ENCODE measurements at places on chromosomes 13 and 19.

- DNase-seq = no peak
Measured at GRCh38 chr13:32126756-32127155, 95.2 kb downstream of the FRY start.

- DNase-seq = no peak
Measured at GRCh38 chr19:38650172-38650775, 2.8 kb downstream of the ACTN4 start.

- DNase-seq = no peak
Measured at GRCh38 chr13:33081666-33082065, 65.4 kb downstream of the KL start.

DNA sequence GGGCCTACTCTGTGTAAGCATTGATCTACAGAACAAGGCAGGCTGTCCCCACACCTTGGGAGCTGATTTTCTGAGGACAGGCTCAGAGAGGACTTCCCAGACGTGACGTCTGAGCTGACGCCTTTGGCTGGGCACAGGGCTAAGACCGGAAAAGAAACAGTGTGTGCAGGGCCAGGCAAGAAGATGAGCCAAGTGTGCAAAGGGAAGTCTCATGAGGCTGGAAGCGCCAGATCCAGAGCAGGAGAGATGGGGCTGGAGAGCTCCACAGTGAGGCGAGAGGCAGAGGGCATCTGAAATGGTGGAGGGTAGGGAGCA is 12.7 kb downstream of the IGLON5 start:
- no peak for DNase-seq

DNA sequence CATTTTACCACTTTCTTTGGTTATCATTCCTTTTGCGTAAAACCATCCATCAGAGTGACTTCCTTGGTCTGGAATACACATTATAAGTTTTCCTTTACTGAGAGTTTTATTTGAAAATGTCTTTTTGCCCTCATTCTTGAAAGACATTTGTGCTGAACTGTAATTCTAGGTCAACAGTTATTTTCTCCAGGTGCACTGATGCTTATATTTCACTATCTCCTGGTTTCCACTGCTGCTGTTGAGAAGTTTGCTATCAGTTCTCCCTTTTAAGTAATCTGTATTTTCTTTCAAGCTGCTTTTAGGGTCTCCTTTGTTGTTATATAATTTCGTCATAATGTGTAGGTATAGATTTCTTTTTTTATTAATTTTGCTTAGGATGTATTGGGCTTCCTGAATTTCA is 160.0 kb downstream of the DCT start:
- DNase-seq = no peak

DNA sequence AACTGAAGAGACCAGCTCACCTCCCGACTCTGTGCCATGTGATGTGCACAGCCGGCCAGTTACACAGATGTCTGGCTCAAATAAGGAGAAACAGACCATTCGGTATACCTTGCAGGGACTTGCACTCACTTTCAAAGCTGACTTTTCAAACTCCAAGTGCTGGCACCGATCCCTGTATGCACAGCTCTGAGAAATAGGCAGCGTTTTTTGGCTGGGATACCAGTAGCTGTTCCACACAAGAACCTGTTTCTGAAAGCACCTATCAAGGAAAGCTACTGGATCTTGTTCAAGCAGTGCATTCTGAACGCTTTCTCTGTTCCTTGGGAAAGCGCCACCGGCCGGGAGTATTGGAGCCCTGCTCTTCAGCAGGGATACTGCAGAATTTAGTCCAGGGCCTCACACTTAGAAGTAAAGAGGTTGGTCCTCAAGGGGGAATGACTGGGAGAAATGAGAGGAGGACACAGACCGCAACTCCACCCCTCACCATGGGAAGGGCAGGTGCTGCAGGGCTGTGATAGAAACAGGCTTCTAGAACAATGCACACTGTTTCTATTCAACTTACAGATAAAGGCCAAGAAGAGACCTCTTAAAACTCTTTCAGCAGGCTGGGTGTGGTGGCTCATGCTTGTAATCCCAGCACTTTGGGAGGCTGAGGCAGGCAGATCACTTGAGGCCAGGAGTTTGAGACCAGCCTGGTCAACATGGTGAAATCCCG is 53.6 kb upstream of the PABPC3 start:
- no peak for DNase-seq

GRCh38 chr13:55869648-55870047 is 1271.1 kb upstream of the PRR20A start:
- no peak for DNase-seq

DNA sequence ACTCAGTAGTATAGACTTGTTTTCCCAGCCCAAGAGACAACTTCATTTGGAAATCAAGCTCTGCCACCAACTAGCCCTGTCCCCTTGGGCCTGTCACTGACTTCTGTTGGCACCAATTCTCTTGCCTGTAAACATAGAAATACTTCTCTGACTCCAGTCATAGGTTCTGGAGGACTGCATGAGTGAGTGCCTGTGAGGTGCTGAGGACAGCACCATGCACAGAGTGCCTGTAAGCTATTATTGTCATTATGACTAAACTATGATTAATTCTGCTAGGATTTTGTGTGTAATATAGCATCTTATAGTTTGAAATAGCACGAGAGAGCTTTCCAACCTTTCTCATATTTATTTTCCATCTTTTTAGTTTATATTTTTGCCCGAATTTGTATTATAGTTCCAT is 247.9 kb downstream of the MYO16 start:
- no peak for DNase-seq

DNA sequence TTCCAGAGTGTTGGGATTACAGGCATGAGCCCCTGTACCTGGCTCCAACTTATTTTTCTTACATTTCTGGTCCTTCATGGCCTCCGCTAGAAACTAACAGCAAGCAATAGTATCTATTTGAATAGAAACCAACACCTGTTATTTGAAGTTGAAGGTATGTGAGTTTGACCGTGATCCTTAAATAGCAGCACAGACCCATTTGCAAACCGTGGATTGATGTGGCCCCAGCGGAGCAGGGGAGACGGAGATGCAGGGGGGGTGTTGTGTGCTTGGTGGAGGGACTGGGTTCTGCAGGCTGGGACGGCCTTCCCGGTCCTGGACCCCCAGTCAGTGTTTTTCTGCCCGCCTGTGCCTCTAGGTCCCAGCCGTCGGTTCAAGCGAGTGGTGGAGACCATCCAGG is 16.9 kb downstream of the TMEM150B start:
- DNase-seq = no peak

DNA sequence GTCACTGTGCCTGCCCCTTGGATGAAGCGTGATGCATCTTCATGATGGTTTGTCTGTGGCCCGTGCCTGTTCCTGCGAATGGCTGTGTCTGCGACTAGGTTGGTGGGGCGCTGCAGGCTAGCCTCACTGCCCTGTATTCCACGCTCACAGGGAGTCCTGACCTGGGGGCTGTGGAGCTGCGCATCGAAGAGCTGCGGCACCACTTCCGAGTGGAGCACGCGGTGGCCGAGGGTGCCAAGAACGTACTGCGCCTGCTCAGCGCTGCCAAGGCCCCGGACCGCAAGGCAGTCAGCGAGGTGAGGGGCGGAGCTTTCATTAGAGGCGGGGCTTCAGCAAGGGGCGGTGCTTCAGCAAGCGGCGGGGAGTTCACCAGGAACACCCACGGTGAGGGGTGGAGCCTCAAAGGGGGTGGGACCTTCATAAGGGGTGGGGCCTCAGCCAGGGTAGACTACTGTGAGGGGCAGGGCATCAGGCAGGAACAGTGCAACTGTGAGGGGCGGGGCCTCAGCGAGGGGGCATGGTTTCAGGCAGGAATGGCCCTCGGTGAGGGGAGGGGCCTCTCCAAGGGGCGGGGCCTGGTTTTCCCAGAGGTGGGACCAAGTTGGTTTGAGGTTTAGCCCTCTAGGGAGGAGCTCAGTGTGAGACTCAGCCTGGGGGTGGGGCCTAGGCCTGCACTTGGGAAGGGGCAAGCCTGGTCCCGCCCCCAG is 17.2 kb downstream of the PKN1 start:
- peak; percentile 58 for DNase-seq

- DNase-seq = no peak
Measured at GRCh38 chr13:41547251-41548000, 90.1 kb downstream of the RGCC start.

GRCh38 chr19:12802267-12803106 is 618 bp downstream of the THSD8 start:
- no peak for DNase-seq

DNA sequence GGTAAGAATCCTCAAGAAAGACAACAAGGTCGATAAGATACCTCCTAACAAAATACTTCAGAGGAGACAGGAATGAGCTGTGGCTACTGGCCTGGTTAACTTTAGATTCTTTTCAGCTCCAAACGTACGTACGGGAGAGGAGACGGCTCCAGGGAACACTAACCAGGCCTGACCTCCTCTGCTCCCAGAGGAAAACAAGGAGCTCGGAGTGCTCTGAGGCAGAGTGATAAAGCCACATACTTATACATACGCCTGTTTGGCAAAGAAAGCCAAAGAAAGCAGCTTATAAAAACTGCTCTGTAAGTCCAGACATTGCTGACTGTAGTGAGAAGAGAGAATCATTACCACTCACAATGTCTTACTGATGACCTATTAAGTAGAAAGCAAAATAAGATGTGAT is 263.9 kb downstream of the MZT1 start:
- DNase-seq = no peak

- DNase-seq = no peak
Measured at GRCh38 chr13:36313047-36313969, 15.7 kb upstream of the CCDC169 start.

DNA sequence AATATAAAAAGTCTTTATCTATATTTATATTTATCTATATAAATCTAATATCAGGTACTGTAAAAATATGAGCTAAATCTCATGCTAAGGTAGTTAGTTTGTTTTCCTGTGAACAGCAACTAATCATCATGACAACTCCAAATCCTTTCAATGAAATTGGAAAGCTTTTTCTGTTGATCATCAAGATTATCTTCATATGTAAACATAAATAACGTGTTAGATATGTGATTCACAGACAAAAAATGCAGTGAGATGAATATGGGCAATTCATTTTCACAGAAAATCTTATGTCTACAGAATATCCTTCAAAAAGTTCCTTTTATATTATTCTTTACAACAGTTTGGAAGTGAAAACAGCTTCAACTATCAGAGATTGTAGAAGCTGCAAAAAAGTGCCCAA is 41.7 kb upstream of the EEF1AKMT1 start:
- DNase-seq = no peak

DNA sequence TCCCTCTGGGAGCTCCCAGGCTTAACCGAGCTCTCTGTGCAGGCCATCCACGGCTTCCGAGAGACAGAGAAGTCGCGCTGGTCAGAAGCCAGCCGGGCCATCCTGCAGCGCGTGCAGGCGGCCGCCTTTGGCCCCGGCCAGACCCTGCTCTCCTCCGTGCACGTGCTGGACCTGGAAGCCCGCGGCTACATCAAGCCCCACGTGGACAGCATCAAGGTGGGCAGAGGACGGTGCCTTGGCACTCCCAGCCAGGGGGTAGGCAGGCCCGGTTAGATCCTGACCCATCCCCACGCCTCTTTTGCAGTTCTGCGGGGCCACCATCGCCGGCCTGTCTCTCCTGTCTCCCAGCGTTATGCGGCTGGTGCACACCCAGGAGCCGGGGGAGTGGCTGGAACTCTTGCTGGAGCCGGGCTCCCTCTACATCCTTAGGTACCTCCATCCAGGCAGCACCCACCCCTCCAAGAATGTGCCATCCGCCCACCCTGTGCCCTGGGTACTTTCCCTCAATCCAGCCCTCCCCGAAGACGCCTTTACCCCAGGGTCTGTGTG is 1.5 kb downstream of the PSPN start:
- no peak for DNase-seq

DNA sequence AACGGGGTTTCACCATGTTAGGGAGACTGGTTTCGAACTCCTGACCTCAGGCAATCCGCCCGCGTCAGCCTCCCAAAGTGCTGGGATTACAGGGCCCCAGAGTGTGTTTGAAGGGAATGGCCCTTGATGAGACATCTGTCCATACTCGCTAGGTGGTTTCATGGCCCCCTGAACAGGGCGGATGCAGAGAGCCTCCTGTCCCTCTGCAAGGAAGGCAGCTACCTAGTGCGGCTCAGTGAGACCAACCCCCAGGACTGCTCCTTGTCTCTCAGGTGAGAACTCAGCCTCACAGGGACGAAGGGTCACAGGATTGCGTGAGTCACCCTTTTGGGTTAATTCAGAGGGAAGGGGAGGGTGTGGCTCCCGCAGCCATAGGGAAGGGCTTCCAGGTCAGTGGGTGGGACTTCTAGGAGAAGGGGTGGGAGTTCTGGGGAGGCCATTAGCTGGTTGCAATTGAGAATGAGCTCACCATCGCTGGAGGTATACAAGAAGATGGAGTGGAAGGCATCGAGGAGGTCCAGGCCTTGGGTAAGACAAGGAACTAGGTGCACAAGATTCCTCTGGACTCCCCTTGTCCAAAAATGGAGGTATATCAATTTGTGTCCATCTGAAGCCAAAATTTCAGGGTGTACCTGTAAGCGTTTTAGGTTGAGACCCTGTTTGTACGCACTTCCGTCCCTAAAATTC is 9.2 kb downstream of the SHD start:
- DNase-seq = no peak

DNA sequence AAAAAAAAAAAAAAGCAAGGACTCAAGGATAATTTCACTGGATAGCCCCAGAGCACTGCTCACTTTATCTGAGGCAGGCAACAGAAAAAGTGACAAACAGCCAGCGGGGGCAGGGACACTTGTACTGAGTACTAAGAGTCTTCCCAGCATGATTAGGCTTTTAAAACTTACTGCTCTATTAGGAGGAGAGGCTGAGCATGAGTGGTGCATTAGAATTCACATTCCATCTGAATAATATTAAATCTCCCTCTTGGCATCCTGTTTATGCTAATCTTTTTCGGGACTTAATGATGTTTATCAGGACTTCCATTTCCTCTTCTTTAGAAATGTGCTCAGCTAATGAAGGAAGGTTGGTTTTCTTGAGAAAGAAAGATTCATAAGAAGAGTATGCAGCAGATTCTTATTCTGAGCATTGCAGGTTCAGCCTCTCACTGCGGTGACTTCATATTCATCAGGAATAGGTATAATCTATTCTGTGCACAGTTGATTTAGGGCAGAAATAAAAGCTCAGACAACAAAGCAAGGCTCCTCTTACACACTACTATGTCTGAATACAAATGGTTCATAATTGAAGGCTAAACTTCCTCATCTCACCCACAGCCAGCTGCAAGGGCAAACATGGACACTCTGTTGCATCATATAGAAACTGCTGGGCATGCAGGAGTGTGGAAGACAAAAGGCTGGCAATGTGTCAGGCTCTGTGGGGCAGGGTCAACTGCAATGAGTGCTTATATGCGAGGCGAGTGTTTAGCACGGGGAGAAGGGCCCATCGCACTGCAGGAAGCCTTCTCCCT is 107.0 kb downstream of the KL start:
- DNase-seq = no peak

DNA sequence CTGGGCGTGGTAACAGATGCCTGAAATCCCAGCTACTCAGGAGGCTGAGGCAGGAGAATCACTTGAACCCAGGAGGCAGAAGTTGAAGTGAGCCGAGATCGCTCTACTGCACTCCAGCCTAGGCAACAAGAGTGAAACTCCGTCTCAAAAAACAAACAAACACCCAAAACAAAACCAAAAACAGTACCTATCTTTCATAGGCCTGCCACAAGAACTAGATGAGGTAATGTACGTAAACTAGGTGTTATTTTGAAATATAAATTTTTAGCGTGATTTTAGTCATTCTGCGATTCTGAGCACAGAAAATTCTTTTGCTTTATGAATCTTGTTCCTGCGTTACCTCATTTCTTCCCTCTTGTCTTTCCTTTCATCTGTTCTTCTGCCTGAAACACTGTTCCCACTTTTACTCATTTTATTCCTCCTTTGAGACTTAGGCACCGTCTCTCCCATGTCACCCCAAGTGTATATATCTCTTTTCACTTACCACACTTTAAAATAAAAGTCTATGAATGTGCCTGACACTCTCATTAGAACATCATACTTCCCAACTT is 238.2 kb upstream of the HTR2A start:
- DNase-seq = no peak

- DNase-seq = no peak
Measured at GRCh38 chr13:25662516-25662915, 290.7 kb downstream of the ATP8A2 start.

All from stimulated activated CD8-positive, alpha-beta memory T cell treated with anti-CD3 and anti-CD28 coated beads, Interleukin-7, amount 100 ng/mL, for 24 hours (primary cell).